ENCODE measurements at places on chromosomes 4 and X.

DNA sequence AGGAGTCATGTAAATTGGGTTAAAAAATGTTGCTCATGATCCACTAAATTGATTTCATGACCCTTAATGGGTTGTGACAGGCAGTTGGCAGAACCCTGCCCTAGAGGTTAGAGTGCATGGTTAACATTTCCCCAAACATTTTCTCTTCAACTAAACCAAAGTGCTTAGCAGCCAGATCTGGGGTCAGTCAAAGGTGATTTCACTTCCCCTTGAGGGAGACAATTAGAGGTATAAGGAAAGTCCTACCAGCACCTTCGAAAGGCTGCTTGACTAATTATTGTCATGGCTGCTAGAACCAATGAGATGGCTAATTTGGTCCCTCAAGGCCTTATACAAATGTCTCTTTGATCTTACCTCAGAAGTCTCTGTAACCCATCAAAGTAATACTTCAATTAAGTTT, 30.9 kb upstream of the INTS6L start:
- H3K27me3 ChIP-seq = no peaks in the 10 kb centered on the region
- H3K36me3 ChIP-seq = no peaks in the 10 kb centered on the region
- H3K4me1 ChIP-seq = no peaks in the 10 kb centered on the region
- DNase-seq = no peak

GRCh38 chr4:32689518-32689917, 1969.3 kb downstream of the PCDH7 start:
- no peak overlapping the region for H3K4me3 ChIP-seq
- H3K27me3 ChIP-seq = no peaks in the 10 kb centered on the region
- H3K27ac ChIP-seq = no peak overlapping the region
- no peaks in the 10 kb centered on the region for H3K4me1 ChIP-seq
- no peaks in the 10 kb centered on the region for H3K36me3 ChIP-seq

GRCh38 chr4:37243051-37243450, 1.5 kb upstream of the NWD2 start:
- no peak for DNase-seq
- H3K4me3 ChIP-seq = no peak overlapping the region
- H3K27ac ChIP-seq = no peak overlapping the region
- no peaks in the 10 kb centered on the region for H3K36me3 ChIP-seq
- H3K27me3 ChIP-seq = 0 out of 2 replicates have a peak, but pooled peaks cover 3% of the 10 kb centered on the region
- no peaks in the 10 kb centered on the region for H3K4me1 ChIP-seq

DNA sequence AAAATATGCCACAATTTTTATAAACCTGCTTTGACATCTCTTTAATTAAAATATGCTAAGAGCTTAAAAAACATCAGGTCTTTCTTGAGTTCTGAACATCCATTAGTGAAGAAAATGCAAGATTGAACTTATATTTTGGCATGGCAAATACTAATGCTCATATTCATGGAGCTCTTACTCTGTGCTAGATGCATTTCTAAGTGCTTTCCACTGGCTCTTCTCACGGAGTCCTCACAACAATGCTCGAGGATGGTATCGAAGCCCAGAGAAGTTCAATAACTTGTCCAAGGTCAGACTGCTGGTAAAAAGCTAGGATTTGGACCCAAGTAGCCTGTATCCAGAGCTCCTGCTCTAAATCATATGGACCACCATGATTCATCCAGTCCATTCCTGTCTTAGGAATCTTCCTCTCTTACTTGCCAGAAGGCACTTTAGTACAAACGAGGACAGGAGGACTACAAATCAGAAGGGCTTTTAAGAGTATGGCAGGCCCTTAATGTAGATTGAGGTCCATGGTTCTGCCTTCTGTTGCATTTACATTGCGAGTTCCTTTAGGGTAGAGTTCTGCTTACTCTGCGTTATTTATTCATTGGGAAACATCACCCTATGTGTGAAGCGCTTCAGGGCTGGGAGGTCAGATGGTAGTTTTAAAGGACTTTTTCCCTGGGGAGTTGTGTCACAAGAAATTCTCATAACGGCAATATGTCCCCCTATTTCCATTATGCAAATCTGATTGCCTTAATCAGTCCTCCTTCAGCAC, 199.2 kb downstream of the RASL11B start:
- no peak overlapping the region for H3K27ac ChIP-seq
- H3K36me3 ChIP-seq = no peaks in the 10 kb centered on the region
- no peaks in the 10 kb centered on the region for H3K27me3 ChIP-seq
- H3K4me3 ChIP-seq = no peak overlapping the region
- DNase-seq = no peak
- no peaks in the 10 kb centered on the region for H3K4me1 ChIP-seq

Measured in HCT116 (cell line).